Tongue (tissue), 3 donors: ENCODE measurements at places on chromosomes 13 and 19.

DNA sequence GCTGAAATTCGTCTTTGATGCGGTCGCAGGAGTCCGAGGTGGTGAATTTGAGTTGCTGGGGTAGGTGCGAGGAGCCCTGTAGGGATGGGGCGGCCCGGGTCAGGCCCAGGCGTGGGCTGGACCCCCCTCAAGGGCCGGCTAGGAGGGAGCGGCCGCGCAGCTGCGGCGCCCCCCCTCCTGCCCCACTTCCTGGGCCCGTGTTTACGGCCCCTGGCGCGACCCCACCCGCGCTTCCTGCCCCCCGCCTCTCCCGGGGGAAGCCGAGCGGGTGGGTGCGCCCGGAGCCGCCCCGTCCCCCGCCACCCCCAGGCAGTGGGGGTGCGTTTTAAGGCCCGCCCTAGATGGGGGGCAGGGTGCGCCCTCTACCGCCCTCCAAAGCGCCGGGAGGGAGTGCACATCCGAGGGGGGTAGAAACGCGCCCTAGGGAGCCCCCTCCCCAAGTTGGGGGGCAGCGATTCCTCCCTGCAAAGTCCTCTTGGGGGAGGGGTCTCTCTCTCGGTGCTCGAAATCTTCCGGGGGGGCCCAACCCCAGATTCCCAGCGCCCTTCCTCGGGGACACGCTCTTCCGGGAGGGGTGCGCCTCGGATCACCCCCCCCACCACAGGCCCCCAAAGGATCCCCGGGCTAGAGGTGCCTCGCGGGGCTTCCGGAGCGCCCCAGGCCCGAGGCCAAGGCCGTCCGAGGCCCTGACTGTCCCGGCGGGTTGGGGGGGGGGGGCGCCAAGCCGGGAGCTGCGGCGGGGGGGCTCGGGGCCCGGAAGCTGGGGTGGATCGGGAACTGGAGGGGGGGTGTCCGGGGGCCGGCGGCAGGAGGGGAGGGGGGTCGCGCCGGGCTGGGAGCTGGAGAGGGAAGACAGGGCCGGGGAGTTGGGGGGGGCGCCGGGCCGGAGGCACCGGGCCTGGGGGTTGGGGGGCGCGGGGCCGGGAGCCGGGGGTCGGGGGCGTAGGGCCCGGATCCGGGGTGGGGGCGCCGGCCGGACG is 823 bp downstream of the TLE5 start:
- peak; percentile 66 for DNase-seq

DNA sequence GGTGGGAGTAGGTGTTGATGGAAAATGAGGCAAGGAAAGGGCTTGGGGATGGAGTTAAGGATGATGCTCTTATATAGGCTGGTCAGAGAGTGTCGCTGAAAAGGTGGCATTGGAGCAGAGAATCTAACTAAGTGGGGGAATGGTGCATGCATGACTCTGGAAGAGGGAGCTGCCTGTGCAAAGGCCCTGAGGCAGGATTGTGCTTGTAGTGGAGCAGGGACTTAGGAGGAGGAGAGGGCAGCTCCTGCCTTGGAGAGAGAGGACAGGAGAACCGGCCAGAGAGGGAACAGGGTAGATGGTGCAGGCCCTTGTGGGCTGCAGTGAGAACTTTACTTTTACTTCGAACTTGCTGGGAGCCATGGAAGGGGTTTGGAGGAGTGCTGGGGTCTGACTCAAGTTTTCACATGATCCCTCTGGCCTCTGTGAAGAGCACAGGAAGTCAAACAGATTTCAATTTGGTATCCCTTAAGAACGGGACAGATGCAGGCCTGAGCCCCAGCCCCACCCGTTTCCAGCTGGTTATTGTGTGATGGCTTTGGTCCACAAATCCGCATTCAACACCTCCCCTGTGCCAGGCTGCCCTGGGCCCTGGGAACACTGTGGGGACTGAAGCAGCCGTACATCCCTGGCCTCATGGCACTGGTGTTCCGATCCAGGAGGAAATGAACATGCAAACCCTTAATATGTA is 7.0 kb downstream of the AP2A1 start:
- DNase-seq = peak; percentile 61

DNA sequence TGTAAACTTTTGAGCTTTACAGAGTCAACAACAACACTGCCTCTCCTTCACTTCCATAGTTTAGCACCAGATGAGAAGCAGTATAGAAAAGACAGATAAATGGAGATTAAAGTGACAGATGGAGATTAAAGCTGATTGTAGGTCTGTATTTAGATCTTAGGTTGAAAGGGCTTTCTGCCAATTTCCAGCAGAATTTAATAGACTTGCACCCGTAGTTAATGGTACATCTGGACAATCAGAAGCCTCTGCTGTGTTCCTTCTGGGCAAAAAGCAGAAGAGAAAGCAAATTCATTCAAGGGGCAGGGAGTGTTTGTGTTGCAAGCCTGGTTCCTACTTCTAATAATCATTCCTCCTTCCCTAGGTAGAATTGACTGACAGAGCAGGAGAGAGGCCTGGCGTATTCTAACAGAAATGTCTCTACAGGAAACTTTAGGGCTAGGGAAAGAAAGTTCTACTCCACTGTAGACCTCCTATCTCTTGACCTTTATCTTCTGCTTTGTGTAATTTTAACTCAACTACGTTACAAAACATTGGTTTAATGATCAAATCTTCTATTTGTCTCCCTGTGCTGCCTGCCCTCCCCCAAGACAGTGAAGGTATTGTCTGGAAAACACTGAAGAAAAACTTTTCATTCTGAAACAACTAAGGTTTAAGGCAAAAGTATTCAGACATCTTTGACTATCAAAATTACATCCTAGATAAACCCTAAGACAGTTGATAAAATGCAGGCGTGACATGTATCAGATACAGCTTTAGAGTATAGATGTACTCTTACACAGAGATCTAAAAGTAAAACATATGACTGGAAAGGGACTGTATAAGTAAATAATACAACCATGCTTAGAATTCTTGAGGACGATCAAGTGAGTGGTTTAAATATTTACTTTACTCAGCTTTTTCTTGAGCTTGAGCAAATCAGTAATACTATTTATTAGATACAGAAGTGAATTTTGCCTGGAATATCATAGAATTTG is 44.4 kb downstream of the GPC6 start:
- DNase-seq = no peak

DNA sequence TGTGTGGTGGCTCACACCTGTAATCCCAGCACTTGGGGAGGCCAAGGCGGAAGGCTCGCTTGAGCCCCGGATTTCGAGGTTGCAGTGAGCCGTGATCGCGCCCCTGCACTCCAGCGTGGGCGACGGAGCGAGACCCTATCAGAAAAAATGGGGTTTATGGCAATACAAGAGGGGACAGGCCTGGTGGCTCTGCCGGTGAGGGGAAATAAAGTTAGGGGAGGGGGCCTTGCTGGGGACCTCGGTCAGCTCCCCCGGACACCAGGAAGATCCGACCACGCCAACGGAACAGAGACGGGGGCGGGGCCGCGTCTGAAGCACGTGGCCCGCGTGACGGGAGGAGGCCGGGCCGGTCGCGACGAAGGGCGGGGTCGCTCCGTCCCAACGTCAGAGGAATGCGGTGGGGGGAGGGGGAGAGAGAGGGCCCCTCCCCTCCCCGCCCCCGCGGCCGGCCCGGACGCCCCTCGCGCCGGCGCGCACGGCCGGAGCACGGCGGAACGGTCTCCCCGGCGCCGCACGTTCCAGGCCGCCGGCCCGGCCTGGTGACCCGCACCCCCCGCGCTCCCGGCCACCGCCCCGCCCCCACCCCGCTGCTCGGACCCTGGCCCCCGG is 1.9 kb upstream of the HNRNPL start:
- peak; percentile 98 for DNase-seq

GRCh38 chr19:10981252-10981895 is 20.5 kb downstream of the SMARCA4 start:
- no peak for DNase-seq

DNA sequence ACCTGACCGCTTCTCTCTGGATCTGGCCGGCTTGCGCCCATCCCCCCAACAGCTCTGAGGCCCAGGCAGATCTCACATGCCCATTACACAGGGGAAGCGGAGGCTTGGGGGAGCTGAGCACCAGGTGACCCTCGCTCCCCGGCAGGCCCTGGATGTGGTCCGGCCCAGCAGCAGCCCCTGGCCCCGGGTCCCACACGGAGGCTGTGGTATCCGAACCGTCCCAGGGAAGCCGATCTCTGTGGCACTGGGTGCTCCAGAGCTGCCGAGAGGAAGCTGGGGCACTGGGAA is 27.7 kb downstream of the SBNO2 start:
- no peak for DNase-seq
